ENCODE measurements at places on chromosomes 11 and 22. TPM values are rescaled to one million over a fixed set of nuclear protein-coding genes. Genes with fewer than 3 reads are reported as not detected.

The PACSIN3 gene
- total RNA-seq, result 63.0 TPM

The GSTT2B gene
- total RNA-seq, result 4.5 TPM

DNA sequence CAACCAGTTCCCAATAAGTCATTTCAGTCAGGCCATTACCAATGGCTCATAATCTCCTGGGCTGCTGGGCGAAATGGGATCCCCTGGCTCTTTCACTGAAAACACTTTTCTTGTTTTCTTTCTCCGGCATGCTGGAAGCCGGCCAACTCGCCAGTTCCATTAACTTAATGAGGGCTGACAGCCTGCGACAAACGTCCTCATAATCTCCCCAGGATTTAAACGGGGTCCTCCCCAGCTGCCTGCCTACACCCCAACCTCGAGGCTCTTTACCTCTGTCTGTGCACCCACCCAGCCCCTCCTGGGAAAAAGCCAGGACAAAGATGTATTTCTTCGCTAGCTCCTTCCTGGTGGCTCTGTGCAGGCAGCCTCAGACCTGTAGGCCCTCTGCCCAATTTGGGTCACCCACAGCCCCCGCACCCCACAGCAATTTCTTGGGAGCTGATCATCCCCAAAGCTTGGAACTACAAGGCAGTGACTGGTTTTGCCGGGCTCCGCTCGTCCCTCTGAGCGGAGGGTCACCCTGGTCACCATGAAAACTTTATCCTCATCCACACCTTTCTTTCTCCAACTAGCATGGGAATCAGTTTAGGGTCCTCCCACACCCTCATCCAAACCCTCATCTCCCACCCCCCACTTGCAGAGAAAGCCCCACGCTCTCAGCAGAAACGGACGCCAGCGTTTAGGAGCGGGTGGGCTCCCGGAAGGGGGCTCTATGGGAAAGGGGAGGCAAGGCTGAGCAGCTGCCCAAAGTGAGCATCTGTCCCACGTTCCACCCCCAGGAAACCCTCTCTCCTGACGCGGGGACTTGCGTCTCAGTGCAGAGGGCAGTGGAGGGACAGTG lies 51.1 kb upstream of the KCNQ1OT1 start:
- H3K27me3 ChIP-seq, result peaks cover 6% of the 10 kb centered on the region
- no peaks in the 10 kb centered on the region for H3K4me1 ChIP-seq
- no peak for DNase-seq
- 0 out of 2 replicates have a peak, but pooled peaks cover 3% of the 10 kb centered on the region for H3K36me3 ChIP-seq
- H3K4me3 ChIP-seq, result no peak overlapping the region
- no peak overlapping the region for H3K27ac ChIP-seq

DNA sequence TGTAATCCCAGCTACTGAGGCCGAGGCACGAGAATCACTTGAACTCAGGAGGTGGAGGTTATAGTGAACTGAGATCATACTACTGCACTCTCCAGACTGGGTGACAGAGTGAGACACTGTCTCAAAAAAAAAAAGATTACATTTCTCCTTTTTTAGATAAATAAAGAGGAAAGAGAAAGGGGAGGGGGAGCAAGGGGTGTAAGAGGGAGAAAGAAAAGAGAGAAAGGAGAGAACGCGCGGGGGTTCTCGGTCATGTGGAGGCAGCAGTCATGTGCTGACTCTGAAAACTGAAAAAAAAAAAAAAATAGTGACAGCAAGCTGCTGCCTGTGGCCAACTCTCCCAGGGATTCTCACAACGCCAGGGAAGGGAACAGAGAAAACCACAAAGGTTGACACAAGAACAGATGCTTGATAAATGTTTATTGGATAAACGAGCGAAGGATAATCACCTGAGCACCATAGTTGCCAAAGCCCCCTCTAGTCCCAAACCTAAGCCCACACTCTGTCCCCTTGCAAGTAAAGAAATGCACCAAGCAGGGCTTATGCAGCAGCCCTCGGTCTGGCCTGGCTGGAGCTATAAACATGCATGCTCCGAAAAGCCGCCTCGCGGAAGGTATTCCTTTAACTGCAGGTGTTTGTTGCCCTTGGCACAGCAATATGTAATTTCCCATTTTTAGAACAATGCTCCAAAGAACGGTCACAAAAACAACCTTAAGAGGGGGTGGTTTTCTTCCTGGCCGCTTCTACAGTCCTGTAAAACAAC lies 14.5 kb downstream of the SCGB1A1 start:
- H3K27me3 ChIP-seq, result no peaks in the 10 kb centered on the region
- no peak for DNase-seq
- no peak overlapping the region for H3K4me3 ChIP-seq
- H3K36me3 ChIP-seq, result peaks cover 4% of the 10 kb centered on the region
- H3K4me1 ChIP-seq, result no peaks in the 10 kb centered on the region

DNA sequence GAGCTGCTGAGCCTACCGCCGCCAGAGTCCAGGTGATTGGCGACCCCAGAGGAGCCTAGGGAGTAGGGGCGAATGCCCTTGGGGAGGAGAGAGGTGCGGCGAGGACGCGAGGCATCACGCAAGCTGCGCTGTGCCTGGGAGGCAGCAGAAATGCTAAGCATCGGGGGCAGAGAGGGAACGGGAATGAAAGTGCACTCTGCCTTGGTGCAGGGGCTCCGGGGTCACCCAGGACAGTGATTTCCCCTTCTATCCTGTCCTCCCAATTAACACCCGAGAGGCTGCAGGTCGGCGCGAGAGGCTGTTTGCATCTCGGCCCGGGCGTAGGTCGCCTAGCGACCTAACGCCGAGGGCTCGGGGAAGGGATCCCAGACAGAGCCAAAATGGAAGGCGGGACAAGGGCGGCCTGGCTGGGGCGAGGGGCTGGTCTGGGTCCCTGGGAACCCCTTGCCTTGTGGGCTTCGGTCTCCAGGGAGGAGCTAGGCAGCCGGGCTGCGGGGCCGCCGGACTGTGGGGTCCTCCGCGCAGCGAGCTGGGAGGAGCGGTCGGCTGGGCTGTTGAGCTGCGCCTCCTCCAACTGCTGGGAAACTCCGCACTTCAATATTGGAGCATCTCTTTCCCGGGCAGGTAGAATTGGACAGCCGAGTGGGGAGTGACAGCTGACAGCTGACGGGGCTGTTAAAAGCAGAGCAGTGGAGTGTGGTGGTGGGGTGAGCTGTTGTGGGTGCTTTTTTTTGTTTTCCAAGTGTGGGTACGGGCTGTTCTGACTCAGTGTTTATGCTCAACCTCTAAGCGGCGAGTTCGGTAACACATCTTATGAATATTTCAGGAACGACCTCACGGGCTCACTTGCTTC lies 657 bp downstream of the ELMOD1 start:
- H3K27me3 ChIP-seq, result peaks cover 32% of the 10 kb centered on the region
- no peaks in the 10 kb centered on the region for H3K36me3 ChIP-seq
- H3K4me3 ChIP-seq, result peak overlapping the region; percentile 65

Measured in H9 (cell line).